ENCODE measurements at places on chromosomes 16 and 17.

GRCh38 chr16:12868788-12869187, 32.6 kb upstream of the SHISA9 start:
- no peak for DNase-seq

DNA sequence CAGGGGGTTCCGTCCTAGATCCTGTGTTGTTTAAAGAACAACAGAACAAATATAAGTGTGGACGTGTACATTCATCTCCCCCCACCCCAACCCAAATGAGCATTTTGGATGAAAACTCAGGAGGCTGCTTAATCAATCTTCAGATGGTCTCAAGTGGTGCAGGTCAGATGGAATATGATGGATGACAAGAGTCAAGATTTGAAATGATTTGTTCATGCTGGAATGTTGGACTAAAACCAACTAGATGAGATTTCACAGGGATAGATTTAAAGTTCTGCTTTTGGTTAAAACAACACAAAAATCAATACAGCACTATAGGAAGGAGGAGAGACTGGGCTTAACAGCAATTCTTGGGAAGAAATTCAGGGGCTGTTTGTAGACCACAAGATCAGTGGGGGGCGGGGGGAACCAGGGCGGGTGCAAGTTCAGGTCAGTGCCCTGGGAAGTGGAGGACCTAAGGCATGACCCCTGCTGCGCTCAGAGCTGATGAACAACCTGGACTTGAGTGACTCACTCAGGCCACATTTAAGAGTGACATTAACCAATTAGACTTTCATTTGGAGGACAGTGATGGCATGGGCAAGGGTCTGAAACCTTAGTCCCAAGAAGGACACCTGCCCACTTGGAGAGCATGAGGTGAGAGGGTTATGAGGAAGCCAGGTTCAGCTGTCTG, 15.1 kb downstream of the TTYH2 start:
- DNase-seq = no peak

DNA sequence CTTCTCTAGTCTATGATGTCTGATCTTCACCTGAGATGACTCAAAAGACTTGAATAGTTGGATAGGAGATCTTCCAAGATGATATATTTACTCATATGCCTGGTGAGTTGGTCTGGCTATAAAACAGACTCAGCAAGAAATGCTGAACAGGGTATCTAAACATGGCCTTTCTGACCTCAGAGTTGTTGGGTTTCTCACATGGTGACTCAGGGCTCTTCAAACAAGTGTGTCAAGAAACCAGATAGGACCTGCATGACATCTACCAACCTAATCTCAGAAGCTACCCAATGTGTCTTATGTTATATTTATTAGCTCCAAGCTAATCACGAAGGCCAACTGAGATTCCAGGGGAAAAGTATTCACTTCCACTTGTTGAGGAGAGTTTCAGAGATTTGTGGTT, 1477.3 kb downstream of the CDH8 start:
- DNase-seq = no peak

- no peak for DNase-seq
Observed at GRCh38 chr16:24070851-24071250, 185.3 kb upstream of the CACNG3 start.

- no peak for DNase-seq
Observed at GRCh38 chr16:31256466-31256865, 3.3 kb upstream of the ITGAM start.

GRCh38 chr16:3004781-3005284, 7.9 kb upstream of the CLDN9 start:
- DNase-seq = no peak

GRCh38 chr17:78263063-78263735, 31.8 kb downstream of the TMEM235 start:
- DNase-seq = no peak

DNA sequence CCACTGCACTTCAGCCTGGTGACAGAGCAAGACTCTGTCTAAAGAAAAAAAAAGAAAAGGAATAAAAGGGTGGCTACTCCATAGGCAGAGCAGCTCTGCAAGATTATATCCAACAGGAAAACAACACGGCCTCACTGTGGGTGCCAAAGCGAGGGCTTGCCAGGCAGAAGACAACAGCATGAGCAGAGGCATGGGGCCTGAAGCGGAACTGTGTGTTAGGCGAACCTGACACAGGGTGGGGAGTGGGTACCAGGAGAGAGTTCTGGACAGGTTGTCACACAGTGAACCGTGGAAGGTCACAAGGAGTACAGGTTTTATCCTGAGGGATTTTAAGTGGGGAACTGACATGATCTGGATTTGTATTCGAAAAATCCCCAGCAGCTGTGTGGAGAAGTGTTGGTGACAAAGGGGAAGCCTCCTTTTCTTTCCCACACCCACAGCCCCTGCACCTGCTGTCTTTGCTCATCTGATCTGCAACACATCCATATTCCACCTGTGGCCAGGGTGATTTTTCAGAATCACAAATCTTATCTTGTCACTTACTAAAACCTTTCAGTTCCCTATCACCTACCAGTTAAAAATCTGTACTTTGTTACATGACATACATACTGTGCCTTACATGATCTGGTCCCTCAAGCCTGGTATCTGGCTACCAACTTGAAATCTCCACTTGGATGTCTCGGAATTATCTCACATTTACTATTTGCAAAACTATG, 23.2 kb upstream of the ARHGAP17 start:
- DNase-seq = no peak

- DNase-seq = no peak
Observed at GRCh38 chr16:12613131-12613991, 190.3 kb downstream of the CPPED1 start.

DNA sequence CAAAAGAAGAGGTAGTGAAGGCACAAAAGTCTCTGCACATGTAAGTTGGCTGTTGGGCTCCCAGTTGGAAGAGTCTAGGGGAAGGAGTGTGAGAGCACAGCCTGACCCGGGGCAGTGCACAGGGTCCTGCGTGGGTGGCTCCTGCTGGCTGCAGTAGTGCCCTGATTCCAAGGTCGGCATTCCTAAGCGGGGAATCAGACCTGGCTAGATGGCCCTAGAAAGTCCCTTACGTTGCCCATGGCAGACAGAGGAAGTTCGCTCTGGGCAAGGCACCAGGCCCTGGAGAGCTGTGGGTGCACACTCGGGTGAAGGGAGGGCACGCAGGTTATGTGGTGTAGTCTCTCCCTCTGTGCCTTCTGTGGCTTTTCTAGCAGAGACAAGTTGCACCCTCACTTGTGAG, 22.8 kb upstream of the SLC5A11 start:
- DNase-seq = no peak

- no peak for DNase-seq
Observed at GRCh38 chr17:28118362-28118761, 75.9 kb downstream of the NLK start.

DNA sequence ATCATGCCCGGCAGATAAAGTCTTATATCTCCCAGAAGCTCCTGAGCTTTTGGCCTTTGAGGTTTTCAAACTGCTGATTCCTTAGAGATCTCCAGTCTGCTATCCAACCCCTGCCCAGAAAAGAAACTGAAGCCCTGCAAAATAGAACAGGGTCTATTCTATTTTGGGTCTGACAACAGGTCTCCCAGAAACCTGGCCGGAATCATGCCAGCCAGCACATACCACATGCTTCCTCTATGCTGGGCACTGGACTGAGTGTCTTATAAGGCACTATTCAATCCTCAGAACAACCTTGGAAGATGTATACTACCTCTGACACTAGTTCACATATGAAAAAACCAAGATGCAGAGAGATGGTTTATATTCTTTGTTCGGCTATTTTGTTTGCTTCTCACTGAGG, 21.3 kb upstream of the GFOD2 start:
- DNase-seq = no peak

DNA sequence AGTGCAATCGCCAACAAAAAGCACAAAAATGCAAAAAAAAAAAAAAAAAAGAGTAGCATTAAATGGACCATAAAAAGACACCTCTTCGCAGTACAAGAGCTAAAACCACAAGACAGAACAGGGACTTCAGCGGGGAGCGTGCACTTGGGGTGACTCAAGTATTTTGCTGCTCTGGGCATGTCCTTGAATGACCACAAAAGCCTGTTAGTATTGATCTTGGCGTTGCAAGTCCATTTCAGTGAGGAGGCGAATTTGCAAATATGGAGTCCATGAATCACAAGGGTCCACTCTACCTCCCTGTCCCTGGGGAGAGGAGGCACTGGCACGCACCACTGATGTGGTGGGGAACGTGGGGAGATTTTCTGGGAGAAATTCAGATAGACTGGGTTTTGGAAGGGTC, 78.9 kb downstream of the CNGB1 start:
- no peak for DNase-seq

Data from right forelimb (tissue), 1 donor.